ENCODE measurements at places on chromosomes 11 and 22.

DNA sequence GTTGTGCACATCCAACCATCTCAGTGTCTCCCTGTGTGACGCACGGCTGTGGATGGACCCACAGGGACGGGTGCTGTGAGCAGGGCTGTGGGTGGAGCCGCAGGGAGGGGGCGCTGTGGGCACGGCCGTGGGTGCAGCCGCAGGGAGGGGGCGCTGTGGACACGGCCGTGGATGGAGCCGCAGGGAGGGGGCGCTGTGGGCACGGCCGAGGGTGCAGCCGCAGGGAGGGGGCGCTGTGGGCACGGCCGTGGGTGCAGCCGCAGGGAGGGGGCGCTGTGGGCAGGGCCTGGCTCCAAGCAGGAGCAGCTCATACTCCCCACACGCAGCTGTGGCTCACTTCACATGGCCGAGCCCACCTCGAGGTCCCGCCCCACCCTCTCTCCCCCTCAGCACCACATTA lies 6.0 kb upstream of the MAPK11 start:
- peak; percentile 65 for DNase-seq

DNA sequence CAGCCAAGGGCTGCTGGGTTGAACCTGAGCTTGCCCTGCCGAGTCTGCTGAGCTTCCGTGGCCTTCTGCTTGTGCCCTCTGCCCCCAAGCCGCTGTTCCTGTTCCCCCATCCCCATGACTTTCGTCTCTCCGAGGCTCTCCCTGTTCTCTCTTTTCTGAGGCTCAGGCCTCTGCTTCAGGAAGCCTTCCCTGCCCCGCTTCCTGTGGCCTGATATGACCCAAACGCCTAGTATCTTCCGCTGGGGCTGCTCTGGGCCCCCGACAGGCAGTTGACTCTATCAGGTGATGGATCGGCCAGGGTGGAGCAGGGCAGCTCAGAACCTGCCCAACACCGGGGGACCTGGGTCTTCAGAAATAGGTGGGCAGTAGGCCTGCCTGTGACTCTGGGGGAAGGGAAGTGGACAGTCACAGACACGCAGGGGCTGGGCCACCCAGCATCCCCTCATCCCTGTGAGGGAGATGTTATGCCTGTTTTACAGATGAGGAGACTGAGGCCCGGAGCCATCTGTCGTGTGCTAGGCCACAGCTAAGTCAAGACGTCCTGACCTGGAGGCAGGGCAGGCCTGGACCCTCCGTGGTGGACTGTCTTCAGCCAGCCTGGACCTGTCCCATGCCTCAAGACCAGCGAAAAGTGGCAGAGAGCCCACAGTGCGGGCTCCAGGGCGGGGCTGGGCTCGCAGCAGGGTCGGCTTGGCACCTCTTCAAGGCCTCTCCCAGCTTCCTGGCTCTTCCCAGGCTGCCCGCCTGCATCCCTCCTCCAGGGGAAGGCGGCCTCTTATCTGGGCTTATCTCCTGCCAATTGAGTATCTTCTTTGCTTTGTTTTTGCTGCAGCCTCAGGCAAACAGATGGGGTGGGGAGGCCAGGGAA lies 16.2 kb downstream of the BAD start:
- no peak for DNase-seq

DNA sequence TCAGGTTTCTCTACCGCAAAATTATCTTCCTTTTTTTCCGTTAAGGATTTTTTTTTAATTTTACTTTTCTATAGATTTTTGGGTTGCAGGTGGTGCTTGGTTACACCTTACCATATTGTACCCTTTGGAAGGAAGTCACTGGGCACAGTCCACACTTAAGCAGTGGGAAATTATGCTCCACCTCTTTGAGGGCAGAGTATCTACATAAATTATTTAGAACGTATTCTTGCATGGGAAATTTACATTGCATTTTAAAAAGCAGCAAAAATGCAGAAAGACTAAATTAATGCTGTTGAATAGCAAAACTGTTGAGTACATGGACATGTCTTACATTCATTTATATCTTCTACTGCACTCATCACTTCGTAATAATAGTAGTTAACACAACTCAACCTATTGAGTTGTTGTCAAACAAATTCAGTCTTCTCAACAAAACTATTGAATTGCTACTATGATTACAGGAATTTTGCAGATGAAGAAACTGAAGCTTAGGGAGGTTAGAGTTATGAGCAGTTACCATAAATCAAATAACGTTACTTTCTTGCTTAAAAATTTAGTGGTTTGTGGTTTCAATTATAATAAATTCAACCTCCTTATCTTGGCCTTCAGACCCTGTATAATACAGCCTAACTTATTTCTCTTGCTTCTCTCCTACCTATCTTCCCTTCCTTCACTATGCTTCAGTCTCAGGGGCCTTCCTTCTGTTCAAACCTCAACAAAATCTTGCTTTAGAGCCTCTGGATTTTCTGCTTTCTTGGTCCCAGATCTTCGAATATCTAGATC lies 97.4 kb upstream of the ARHGAP20 start:
- DNase-seq: no peak

DNA sequence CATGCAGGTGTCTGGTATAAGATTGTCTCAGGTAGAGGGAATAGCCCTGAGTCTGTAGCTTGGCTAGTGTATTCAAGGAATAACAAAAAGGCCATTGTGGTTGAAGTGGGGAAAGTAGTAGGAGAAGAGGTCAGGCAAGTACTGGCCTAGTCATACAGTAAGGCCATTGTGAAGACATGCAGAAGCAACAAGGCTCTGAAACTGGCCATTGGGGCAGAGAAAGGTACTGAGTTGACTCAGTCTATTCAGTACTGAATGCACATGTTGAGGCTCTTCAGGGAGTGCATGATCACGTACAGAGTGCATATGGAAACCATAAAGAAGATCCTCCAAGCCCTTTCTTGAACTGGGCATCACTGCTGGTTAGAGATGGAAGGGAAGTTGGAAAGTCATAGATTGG lies 477.6 kb downstream of the SOX6 start:
- no peak for DNase-seq
